ENCODE measurements at places on chromosomes 12 and 14.

DNA sequence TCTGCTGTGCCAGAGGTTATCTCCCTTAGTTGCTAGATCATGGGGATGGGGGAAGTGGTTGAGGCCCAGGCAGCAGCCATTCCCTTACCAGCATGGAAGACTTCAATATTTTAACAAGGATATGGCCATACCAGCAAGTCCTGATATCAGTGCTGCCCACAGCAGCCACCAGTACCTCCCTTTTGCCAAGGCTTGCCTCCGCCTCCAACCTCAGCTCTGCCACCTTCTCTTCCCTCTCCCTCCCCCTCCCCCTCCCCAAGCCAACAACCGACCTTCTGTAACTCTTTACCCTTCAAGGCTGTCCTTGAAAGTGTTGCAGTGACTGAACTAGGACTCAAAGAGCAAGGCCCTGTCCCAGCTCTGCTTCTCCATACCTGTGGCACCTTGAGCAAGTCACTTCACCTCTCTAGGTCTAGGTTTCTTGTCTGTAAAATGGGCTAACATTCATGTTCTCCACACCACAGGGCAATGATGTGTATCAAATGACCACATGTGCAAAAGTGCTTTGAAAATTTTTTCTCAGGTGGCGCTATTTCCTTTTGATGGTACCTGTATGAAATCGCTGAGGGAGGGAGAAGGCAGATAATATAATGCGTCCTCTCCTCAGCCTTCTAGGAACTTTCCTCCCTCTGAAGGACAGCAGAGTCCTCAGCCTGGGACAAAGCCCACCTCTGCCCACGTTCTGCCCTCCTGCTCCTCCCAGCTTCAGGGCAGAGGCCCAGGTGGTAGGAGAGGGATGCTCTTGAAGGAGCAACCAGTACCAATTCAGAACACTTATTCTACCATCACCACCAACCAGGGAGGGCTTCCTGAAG is 14.7 kb downstream of the PLEKHG6 start:
- no peak for DNase-seq

DNA sequence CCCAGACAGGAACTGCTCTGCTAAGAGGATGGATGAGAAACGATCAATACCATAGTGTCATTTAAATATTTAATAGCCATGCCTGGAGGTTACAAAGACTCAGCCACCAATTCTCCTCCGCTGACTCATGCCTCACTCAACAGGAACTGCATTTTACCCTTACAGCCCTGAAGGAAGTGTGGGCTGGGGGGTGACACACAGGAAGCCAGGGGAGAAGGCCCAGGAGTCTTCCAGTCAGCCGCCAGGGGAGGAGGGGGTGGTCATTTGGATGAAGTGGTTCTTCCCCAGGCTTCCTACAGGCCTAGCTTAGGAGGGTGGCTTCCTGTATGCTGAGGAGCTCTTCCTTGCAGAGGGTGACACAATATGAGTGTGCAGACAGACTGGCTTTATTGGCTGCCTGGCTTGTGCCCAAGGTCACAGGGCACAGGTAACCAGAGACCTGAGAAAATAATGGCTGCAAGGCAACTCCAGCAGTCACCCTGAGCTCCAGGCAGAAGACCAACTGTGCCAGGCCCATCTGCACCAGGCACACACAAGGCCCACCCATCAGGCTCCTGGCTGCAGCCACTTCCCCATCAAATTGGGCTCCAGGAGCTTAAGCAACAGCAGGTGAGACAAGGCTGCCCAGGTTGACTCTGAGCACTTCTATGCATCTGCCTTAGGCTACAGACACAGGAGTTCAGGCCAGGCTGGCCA is 30.6 kb upstream of the RPLP0 start:
- DNase-seq = no peak

GRCh38 chr12:108787539-108787938 is 56.2 kb upstream of the CORO1C start:
- no peak for DNase-seq

- DNase-seq = no peak
Measured at GRCh38 chr12:128818065-128819022, 5.4 kb downstream of the SLC15A4 start.

GRCh38 chr12:108048686-108049085 is 80.4 kb upstream of the WSCD2 start:
- DNase-seq = no peak

DNA sequence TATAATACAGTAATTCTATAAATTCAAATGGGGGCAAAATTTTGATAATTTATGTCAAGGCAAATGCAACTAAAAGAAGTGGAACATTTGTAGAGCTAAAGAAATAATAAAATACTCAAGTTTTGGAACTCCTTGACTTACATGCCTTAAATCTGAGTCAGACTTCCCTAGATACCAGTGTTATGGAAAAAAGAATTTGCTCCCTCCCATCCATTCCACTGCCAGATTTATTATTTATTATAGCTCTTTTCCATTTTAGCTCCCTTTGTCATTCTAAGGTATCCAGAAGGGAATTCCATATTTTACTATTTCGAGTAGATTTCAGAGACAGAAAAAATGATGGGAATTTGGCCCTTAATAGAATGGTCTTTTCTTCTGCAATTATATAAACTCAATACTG is 44.0 kb downstream of the RHOJ start:
- no peak for DNase-seq

GRCh38 chr14:26344596-26344995 is 253.2 kb downstream of the NOVA1 start:
- no peak for DNase-seq

DNA sequence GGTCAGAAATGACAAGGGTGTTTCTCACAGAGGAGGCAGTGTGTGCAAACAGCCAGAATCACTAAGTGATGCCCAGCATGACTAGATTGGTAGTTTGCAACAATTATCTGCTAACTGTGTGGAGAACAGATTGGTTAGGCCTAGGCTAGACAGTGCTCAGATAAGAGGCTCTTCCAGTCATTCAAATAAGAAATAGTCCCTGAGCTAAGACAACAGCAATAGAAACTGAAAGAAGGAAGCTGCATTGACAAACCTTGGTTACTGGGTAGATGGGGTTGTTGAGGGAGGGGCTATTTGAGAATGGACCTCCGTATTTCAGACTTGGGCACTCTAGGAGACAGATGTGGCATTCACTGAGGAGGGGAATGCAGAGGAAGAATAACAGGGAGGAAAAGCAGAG is 255.0 kb upstream of the NPAS3 start:
- DNase-seq = no peak

DNA sequence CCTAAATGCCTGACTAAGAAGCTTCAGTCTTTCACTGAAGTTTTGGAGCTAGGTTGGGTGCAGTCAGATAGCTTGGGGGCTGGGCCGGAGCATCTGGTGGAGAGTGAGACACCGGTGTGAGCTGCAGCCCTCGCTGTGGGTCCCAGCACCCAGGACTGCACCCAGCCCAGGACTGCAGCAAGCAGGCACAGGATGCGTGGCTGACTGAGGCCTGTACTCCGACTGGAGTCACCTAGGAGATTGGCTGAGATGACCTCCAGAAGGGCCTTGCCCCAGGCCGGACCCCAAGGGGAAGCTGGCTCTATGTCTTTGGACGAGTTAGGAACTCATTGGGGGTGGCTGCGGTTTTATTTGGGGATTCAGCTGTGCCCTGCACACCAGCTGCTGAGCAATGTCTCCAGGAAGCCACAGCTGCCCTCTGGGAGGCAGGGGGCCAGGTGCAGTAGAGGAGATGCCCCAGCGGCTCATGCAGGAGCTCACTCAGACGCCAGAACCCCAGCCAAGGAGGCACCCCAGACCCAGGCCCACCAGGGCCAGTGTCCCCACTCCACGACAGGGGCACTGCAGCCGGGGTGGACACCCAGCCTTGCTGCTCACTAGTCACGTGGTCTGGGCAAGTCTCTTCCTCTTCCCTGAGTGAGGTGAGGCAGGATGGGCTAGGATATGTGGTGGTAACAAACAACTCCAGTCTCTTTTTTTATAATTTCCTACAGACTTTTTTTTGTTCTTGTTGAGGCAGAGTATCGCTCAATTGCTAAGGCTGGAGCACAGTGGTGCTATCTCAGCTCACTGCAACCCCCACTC is 31.8 kb upstream of the RCOR1 start:
- no peak for DNase-seq

DNA sequence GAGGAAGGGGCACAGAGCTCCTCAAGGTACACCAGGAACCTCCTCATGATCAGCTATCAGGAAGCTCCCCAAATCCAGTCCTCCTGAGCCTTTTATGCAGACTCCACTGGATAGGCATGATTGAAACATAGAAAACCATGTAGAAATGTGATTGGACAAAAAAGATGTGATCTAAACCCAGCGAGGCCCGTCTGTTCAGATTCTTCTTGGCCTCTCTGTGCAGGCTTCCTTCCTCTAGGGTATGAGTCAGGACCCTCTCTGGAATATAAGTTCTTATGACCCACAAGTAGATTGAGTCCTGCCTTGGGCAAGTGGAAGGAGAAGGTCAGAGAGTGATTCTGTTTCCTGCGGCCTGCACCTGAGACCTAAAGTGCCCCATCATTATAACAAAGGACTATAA is 166.3 kb downstream of the PHLDA1 start:
- DNase-seq = no peak

- no peak for DNase-seq
Measured at GRCh38 chr12:11136075-11136474, 1.6 kb upstream of the TAS2R30 start.

DNA sequence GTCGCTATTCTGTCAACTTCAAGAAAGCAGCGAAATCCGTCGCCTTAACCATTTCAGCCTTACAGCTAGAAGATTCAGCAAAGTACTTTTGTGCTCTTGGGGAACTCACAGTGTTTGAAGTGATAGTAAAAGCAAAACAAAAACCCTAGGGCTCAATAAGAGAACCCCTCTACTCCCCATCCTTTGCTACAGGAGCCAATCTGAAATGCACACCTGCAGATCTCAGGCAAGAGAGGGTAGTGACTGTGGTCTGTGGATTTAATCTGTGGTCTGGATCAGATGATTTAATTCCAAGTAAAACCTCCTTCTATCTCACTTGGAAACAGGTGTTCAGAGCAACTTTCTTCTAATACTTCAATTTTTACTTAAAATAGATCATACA is 422.9 kb upstream of the OR4E1 start:
- DNase-seq = no peak

Data from testis (tissue), 5 donors.